ENCODE measurements at places on chromosomes 6 and 20.

DNA sequence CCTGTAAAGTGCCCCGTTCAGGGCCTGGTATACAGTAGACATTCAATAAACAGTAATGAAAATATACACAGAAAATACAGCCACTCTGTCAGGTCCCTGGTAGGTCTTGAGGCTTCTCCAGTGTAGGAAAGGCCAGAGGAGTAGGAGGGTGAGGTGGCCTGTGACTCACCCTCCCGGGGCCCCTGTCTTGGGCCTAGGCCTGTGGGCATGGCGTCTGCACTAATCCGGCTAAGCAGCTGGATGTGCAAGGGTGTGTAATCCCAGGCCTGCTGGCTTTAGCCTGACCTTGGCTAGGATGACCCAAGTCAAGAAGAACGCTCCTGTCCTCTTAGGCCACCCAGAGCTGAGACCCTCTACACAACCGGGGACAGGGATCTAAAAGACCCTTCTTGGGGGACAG lies 84.9 kb downstream of the KCNB1 start:
- no peak for DNase-seq

GRCh38 chr6:156398966-156399365 lies 378.2 kb upstream of the ARID1B start:
- no peak for DNase-seq

DNA sequence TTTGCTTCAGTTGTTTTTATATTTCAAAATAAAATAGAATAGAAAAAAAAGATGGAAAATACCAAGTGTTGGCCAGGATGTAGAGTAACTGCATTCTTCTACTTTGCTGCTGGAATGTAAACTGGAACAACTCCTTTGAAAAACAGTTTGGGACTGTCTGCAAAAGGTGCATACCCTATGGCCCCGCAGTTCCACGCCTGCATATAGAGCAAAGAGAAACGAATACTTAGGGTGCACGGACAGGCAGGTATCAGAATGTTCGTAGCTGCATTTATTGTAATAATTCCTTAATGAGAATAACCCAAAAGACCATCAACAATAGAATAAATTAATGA lies 603 bp upstream of the RAB23 start:
- DNase-seq: no peak

GRCh38 chr6:21596145-21596948 lies 2.8 kb downstream of the SOX4 start:
- no peak for DNase-seq

- DNase-seq: no peak
Observed at GRCh38 chr20:11274141-11274594, 600.4 kb upstream of the JAG1 start.

DNA sequence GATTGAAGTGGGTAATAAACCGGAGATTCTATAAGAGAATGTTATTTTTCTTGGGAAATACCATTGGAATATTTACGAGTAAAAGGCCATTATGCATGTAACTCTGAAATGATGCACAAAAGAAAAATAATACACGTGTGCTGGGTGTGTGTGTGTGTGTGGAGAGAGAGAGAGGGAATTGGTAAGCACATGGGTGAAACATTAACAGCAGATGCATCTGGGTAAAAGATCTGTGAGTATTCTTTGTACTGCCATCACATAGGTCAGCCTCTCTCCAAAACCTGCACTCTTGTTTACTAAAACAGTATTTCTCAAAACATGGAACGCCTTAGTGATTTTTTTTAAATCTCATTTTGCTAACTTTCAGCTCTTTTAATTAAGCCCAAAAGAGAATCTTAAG lies 28.9 kb downstream of the EYA2 start:
- no peak for DNase-seq
